ENCODE measurements at places on chromosomes 12 and 14.

DNA sequence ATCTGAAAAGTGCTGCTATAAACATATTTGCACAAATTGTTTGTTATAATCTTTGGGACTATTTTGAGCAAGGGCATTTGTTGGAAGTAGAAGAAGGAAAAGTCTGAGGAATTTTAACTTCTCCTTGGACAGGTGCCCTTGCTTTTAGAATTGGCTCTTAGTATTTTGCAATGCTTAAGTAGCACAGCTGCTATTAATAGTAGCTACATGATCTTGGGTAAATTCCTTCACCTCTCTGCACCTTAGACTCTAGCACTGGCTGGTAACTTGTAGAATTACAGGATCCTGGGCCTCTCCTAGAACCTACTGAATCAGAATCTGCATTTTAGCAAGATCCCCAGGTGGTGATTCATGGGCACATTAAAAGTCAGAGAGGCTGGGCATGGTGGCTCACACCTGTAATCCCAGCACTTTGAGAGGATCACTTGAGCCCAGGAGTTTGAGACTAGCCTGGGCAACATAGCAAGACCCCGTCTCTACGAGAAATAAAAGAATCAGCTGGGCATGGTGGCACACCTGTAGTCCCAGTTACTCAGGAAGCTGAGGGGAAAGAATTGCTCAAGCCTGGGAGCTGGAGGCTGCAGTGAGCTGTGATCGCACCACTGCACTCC, 10.8 kb upstream of the TMEM120B start:
- H3K36me3 ChIP-seq = no peaks in the 10 kb centered on the region
- no peak for DNase-seq
- H3K4me1 ChIP-seq = no peaks in the 10 kb centered on the region
- no peak overlapping the region for H3K27ac ChIP-seq
- H3K27me3 ChIP-seq = no peaks in the 10 kb centered on the region

DNA sequence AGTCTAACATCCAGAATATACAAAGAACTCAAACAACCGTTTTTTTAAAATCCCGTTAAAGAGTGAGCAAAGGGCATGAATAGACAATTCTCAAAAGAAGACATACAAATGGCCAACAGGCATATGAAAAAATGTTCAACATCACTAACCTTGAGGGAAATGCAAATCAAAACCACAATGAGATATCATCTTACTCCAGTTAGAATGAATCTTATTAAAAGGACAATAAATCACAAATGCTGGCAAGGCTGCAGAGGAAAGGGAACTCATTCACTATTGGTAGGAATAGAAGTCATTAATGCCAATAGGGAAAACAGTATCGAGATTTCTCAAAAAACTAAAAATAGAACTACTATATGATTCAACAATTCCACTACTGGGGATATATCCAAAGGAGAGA, 520.1 kb downstream of the RMST start:
- H3K27ac ChIP-seq = no peak overlapping the region
- H3K27me3 ChIP-seq = peaks cover 3% of the 10 kb centered on the region
- no peak for DNase-seq
- no peaks in the 10 kb centered on the region for H3K36me3 ChIP-seq
- H3K4me3 ChIP-seq = no peak overlapping the region
- H3K4me1 ChIP-seq = no peaks in the 10 kb centered on the region

DNA sequence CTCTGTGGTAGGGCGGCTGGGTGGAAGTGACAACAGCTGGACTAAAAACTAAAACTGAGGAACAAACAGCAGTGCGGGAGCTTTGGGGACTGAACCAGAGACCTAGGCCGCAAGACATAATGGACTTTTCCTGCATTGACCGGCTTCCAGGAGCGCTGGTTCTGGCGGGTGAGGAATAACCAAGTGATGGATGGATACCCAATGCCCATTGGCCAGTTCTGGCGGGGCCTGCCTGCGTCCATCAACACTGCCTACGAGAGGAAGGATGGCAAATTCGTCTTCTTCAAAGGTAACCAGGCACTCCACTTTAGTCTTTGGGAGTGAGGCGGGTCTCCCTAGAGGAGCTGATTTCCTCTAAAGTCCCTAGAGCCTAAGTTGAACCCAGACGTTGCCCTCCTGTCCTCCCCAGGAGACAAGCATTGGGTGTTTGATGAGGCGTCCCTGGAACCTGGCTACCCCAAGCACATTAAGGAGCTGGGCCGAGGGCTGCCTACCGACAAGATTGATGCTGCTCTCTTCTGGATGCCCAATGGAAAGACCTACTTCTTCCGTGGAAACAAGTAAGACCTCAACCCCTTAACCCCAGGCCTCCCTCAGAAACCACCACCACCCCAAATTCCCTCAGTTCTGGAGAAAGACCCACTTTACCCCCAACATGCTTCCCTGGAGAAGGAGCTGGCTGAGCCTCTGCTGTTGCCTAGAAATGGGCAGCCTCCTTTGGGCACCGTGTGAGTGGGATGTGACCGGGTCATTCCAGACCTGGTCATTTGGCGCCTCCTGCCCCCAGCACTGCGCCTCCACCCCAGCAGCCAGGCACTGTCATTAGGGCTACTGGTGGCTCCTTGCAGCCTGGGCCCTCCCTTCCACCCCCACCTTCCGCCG, 8.1 kb downstream of the MMP14 start:
- H3K27me3 ChIP-seq = peaks cover 62% of the 10 kb centered on the region
- DNase-seq = no peak
- H3K4me3 ChIP-seq = no peak overlapping the region
- H3K27ac ChIP-seq = no peak overlapping the region
- H3K36me3 ChIP-seq = no peaks in the 10 kb centered on the region
- H3K4me1 ChIP-seq = no peaks in the 10 kb centered on the region

- H3K27me3 ChIP-seq = peaks cover 2% of the 10 kb centered on the region
- H3K36me3 ChIP-seq = no peaks in the 10 kb centered on the region
- H3K4me1 ChIP-seq = no peaks in the 10 kb centered on the region
- no peak overlapping the region for H3K4me3 ChIP-seq
- no peak overlapping the region for H3K27ac ChIP-seq
These were observed 150.7 kb upstream of the CPM start for GRCh38 chr12:69083689-69084088.

DNA sequence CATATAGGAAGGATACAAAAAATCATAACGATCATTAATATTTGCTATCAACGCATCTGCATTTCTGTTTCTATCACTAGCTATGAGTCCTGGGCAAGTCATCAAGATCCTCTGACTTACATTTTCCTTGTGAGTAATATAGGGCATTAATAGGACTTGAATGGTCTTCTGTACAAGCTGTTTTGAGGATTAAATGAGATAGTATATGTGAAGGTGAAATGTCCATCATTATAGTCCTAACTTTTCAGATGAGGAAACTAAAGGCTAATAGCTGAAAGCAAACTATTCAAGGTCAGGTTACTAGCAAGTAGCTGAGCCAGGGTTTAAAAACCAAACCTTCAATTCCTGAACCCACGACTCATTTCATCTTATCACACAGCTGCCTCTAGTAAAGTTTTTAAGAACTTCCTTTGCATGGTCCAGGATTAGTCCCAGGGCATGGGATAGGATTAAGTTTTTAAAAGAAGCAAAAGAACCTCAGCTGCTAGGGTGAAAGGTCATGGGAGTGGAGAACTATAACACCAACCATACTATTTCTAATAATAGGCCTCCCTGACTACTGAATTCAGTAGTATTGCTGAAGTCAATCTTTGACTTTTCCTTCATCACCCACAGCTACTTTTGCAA, 101.4 kb upstream of the ADAMTS20 start:
- no peak overlapping the region for H3K4me3 ChIP-seq
- peaks cover 8% of the 10 kb centered on the region for H3K27me3 ChIP-seq
- H3K4me1 ChIP-seq = no peaks in the 10 kb centered on the region

GRCh38 chr12:100794441-100795173, at the start of gene ANO4:
TSS of gene ANO4 (plus strand) at chr12:100794776. CDS start at chr12:100901786, 107,010 bp downstream.
- H3K4me3 ChIP-seq = no peak within 1 kb of the TSS
- no peak for DNase-seq
- H3K4me1 ChIP-seq = no peaks in the 10 kb centered on the region
- H3K27me3 ChIP-seq = peaks cover 18% of the 10 kb centered on the region

- no peak overlapping the region for H3K27ac ChIP-seq
- H3K4me1 ChIP-seq = no peaks in the 10 kb centered on the region
- peaks cover 40% of the 10 kb centered on the region for H3K27me3 ChIP-seq
These were observed 170.0 kb upstream of the VASH1 start for GRCh38 chr14:76591266-76591665.

DNA sequence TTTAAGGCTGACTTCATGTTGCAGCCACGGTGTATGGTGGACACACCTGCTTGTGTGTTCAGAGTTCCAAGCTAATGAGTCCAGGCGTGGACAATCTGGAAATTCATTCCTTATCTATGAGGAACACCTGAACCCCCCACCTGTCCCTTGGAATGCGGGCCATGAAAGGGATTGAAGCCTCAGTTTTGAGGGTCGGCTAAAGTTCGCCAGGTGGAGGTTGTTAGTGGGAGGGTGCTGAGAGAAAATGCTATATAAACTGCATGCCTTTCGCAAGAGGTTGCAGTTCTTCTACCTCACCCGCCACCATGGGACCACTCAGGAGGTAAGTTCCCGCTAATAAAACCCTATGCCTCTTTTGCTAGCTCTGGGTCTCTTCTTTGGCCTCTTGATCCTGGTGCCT, 348.0 kb downstream of the BCL11B start:
- no peaks in the 10 kb centered on the region for H3K27me3 ChIP-seq
- no peak overlapping the region for H3K4me3 ChIP-seq
- peaks cover 34% of the 10 kb centered on the region for H3K4me1 ChIP-seq
- H3K27ac ChIP-seq = no peak overlapping the region
- no peaks in the 10 kb centered on the region for H3K36me3 ChIP-seq
- no peak for DNase-seq

- H3K27me3 ChIP-seq = no peaks in the 10 kb centered on the region
- H3K27ac ChIP-seq = peak overlapping the region; percentile 15
- no peaks in the 10 kb centered on the region for H3K36me3 ChIP-seq
- DNase-seq = no peak
These were observed 21.1 kb downstream of the PLXNC1 start for GRCh38 chr12:94169495-94169894.

- no peak overlapping the region for H3K4me3 ChIP-seq
- DNase-seq = peak; percentile 56
- H3K27me3 ChIP-seq = peaks cover 9% of the 10 kb centered on the region
- H3K4me1 ChIP-seq = peaks cover 4% of the 10 kb centered on the region
These were observed 6.6 kb downstream of the ASPG start for GRCh38 chr14:104091927-104092771.

GRCh38 chr12:115708801-115709200, 568.7 kb downstream of the MED13L start:
- H3K27ac ChIP-seq = no peak overlapping the region
- H3K36me3 ChIP-seq = peaks cover 5% of the 10 kb centered on the region
- DNase-seq = no peak
- H3K27me3 ChIP-seq = peaks cover 12% of the 10 kb centered on the region
- no peaks in the 10 kb centered on the region for H3K4me1 ChIP-seq

GRCh38 chr12:94507455-94507854, 47.8 kb upstream of the CEP83 start:
- H3K36me3 ChIP-seq = no peaks in the 10 kb centered on the region
- H3K4me1 ChIP-seq = no peaks in the 10 kb centered on the region
- DNase-seq = no peak
- no peaks in the 10 kb centered on the region for H3K27me3 ChIP-seq
- H3K4me3 ChIP-seq = no peak overlapping the region

DNA sequence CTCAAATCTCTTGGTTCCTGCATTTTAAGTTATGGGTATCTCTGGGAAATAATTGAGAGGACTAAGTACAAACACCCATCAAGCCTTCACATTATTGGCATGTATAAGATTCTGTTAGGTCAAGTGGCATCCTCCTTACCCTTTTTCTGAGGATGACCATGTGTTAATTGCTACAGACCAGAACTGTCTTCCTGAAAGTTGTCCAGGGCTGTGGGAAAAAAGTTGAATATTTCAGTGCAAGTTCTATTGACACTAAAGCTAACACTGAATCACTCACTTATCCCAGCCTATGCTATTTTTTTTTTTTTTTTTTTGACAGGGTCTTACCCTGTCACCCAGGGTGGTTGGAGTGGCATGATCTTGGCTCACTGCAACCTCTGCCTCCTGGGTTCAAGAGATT, 130.1 kb upstream of the HIF1A start:
- H3K4me3 ChIP-seq = no peak overlapping the region
- H3K27ac ChIP-seq = no peak overlapping the region
- no peaks in the 10 kb centered on the region for H3K36me3 ChIP-seq
- H3K27me3 ChIP-seq = no peaks in the 10 kb centered on the region
- peaks cover 20% of the 10 kb centered on the region for H3K4me1 ChIP-seq
- DNase-seq = no peak

DNA sequence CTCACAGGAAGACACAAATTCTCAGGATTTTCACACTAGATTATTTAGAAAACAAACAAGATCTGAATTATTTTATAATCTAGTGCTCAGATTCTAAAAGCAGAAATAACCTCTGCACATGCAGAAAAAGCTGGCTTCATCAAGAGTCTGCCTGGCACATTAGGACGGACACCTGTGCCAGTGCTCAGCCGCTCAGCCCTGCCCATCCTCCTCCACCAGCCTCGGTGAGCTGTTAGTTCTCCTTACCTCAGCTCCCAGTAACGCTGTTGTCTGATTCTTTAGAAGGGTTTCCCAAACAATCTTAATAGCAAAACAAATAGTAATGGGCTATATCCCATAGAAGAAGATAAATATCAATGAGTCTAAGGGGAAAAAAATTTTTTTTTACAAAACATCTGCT, 27.7 kb downstream of the DUSP16 start:
- no peak overlapping the region for H3K4me3 ChIP-seq
- no peaks in the 10 kb centered on the region for H3K27me3 ChIP-seq

- no peaks in the 10 kb centered on the region for H3K36me3 ChIP-seq
- H3K4me1 ChIP-seq = no peaks in the 10 kb centered on the region
- no peaks in the 10 kb centered on the region for H3K27me3 ChIP-seq
- DNase-seq = no peak
These were observed 451.6 kb downstream of the TRHDE start for GRCh38 chr12:72723732-72724131.

- peak overlapping the region; percentile 65 for H3K27ac ChIP-seq
- no peaks in the 10 kb centered on the region for H3K27me3 ChIP-seq
- peaks cover 10% of the 10 kb centered on the region for H3K4me1 ChIP-seq
- H3K4me3 ChIP-seq = no peak overlapping the region
- DNase-seq = no peak
These were observed 41.4 kb upstream of the NINJ2 start for GRCh38 chr12:704516-705242.

- peaks cover 18% of the 10 kb centered on the region for H3K27me3 ChIP-seq
- H3K27ac ChIP-seq = no peak overlapping the region
- peak overlapping the region; percentile 67 for H3K4me3 ChIP-seq
- DNase-seq = peak; percentile 25
- H3K4me1 ChIP-seq = peaks cover 10% of the 10 kb centered on the region
These were observed 26.8 kb upstream of the PEX5 start for GRCh38 chr12:7162691-7163114.

GRCh38 chr12:76065917-76066316, 18.6 kb downstream of the NAP1L1 start:
- H3K4me1 ChIP-seq = peaks cover 53% of the 10 kb centered on the region
- no peak overlapping the region for H3K4me3 ChIP-seq
- H3K27ac ChIP-seq = no peak overlapping the region
- no peak for DNase-seq
- peaks cover 66% of the 10 kb centered on the region for H3K36me3 ChIP-seq
- no peaks in the 10 kb centered on the region for H3K27me3 ChIP-seq

- no peaks in the 10 kb centered on the region for H3K4me1 ChIP-seq
- H3K27ac ChIP-seq = no peak overlapping the region
- no peaks in the 10 kb centered on the region for H3K27me3 ChIP-seq
- H3K36me3 ChIP-seq = peaks cover 4% of the 10 kb centered on the region
These were observed 171.8 kb downstream of the FLRT2 start for GRCh38 chr14:85701763-85702162.

Measured in naive thymus-derived CD8-positive, alpha-beta T cell (primary cell).